ENCODE measurements at places on chromosomes 12 and 14.

- DNase-seq = no peak
Observed at GRCh38 chr12:68245180-68246021, 8.0 kb downstream of the IL22 start.

- no peak for DNase-seq
Observed at GRCh38 chr12:21774358-21775132, at the start of gene KCNJ8. Gene KCNJ8, minus strand, starts transcription at chr12:21774706. Its CDS starts 1,090 bp downstream, at chr12:21773616.

- no peak for DNase-seq
Observed at GRCh38 chr14:86481104-86481503, 951.2 kb downstream of the FLRT2 start.

- DNase-seq = no peak
Observed at GRCh38 chr14:101055106-101055662, 151.7 kb upstream of the RTL1 start.

- DNase-seq = no peak
Observed at GRCh38 chr12:113861708-113862312, 104.3 kb downstream of the RBM19 start.

- DNase-seq = no peak
Observed at GRCh38 chr14:29232711-29233110, 466.1 kb downstream of the FOXG1 start.

- no peak for DNase-seq
Observed at GRCh38 chr12:115375186-115375991, 691.4 kb upstream of the TBX3 start.

DNA sequence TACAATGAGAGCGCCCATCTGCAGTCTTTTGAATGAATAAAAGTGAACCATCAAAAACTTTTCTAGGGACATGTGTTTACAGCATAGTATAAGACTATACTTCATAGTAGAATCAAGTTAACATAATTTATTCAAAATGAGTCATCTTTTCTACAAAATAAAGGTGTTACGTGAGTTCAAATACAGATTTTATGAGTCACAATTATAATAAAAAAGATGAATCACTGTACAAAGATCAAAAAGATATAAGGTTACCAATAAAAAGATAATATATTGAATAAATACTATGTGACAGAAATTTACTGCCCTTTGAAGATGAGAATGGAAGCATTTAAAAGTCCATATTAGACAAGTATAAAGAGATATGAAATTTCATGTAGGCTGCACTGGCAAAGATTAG is 2.8 kb downstream of the MBIP start:
- DNase-seq = no peak

- peak; percentile 42 for DNase-seq
Observed at GRCh38 chr14:104865081-104865630, at the start of gene CEP170B. Gene CEP170B, plus strand, starts transcription at chr14:104865268. Its CDS starts 3,183 bp downstream, at chr14:104868451.

DNA sequence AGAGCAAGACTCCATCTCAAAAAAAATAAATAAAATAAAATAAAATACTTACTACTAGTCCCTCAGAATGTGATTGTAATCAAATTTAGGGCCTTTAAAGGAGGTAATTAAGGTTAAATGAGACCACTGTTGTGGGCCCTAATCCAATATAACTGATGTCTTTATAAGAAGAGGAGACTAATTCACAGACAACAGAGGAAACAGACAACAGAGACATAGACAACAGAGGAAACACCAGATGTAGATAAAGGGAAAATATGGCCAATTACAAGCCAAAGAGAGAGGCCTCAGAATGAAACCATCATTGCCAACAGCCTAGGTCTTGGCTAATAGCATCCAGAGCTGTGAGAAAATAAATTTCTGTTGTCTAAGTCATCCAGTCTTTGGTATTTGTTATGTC is 669.0 kb upstream of the FOXG1 start:
- DNase-seq = no peak

All from stimulated activated CD4-positive, alpha-beta T cell treated with anti-CD3 and anti-CD28 coated beads, Interleukin-15, amount 100 ng/mL, for 1 hour (primary cell).